ENCODE measurements at places on chromosomes 3 and 15. TPM values are rescaled to one million over a fixed set of nuclear protein-coding genes. Genes with fewer than 3 reads are reported as not detected.

EPHB3 gene
- total RNA-seq = 7.1 TPM

MYRIP gene
- 3.8 TPM for total RNA-seq

KY gene
- not detected for total RNA-seq

ADAMTS7 gene
- total RNA-seq = 2.2 TPM

LSAMP gene
- total RNA-seq = 6.3 TPM

PPP1R2 gene
- 66.3 TPM for total RNA-seq

Measured in transverse colon (tissue), 4 donors.